ENCODE measurements at places on chromosomes 1 and 21.

GRCh38 chr1:188169971-188170370, 1341.2 kb downstream of the PLA2G4A start:
- DNase-seq: peak; percentile 52

DNA sequence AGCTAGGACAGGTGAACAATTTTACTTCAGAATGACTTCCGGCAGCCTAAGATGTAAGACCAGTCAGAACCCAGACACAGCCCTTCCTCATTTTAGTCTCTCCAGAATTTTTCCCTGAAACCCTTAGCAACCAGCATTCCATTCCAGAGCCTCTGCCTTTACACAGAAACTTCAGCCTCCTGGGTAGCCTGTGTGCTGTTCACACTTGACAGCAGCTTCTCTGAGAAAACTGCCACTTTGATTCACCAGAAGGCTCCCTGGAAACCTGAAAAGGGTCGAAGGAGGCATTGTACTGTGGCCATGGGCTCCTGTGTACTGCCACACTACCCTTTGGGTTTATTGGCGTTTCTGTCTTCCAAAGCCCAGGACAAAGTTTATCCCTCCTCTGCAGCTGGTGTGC, 17.4 kb downstream of the HYI start:
- no peak for DNase-seq

- DNase-seq: peak; percentile 71
These were observed 221.3 kb downstream of the MRPL39 start for GRCh38 chr21:25385911-25386474.

GRCh38 chr1:44590475-44590874, 83.8 kb downstream of the TMEM53 start:
- DNase-seq: no peak

Measured in NCI-H146 (cell line).